ENCODE measurements at places on chromosomes 6 and 20.

DNA sequence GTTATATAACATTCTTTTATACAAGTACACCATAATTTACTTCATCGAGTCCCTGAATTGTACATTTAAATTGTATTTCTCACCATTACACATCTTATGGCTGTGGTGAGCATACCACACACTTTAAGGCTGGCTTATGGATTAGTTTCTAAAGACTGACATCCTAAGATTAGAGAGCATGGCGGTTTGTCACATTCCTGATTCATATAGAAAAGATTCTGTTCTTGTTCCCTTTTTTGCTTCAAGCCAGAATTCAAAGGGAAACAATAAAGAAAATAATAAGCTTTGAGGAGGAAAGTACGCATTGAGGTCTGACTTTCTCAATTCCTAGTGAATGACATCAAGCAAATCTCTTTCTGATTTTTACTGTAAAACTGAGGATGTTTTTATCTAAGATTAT lies 2.5 kb downstream of the BTN1A1 start:
- no peak for DNase-seq

DNA sequence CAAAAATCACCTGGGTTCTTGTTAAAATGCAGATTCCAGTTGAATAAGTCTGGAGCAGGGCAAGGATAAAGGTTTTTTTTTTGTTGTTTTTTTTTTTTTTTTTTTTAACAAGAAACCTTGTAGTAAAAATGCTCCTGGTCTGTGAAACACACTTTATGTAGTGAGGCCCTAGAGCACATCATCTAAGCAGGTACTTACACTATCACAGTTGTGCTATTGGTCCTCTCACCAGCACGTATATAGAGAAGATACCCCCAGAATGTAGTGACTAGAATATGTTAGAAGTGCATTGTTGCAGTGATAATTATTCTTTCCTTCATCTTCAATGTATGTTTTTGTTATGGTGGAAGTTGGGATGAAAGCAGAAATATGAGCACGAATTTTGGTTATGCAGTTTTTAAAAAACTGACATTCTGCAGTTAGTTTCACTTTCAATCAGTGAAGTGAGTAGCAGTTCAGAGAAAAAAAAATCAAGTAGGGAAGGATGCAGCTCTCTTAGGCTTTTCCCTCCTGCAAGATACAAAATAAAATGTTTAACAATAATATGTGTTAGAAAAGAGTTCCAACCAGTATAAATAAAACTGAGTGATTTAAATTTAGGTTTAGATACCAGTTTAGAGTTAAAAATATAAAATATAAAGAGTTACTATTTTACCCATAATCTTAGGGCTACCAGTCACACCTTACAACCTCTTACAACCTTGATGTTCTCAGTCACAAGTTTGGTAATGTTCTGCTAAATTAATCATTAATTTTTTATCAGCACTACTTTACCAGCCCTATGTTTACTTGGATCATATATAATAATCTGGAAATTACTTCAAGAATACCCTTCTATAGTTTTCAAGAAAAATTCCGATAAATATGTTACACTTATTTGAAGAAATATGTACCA lies 9.2 kb upstream of the DEFB113 start:
- DNase-seq = no peak

DNA sequence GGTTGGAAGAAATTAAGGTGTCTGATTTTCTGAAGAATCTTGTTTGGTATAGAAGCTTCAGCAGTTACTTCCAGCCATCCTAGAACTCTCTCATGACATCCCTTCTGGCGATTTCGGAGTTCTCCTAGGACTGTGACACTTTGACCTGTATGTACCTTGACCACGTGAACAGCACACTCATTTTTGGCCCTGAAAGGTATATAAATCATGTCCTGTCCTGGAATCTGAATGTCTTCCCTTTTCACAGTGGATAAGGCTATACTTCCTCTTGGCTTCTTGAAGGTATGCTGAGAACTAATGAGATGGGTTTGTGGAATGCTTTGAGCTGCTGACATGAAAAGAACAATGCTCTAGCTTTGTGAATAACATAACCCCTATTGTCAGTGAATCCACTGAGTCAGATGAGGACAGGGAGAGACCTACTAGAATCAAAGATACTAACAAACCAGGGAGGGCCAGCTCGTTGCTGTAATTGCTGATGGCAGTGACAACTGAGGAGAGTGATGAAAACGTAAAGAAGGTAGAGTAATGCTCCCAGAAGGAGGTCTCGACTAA lies 6.0 kb upstream of the ZDHHC14 start:
- DNase-seq = no peak

- no peak for DNase-seq
Measured at GRCh38 chr6:114195027-114195365, 147.8 kb downstream of the HS3ST5 start.

DNA sequence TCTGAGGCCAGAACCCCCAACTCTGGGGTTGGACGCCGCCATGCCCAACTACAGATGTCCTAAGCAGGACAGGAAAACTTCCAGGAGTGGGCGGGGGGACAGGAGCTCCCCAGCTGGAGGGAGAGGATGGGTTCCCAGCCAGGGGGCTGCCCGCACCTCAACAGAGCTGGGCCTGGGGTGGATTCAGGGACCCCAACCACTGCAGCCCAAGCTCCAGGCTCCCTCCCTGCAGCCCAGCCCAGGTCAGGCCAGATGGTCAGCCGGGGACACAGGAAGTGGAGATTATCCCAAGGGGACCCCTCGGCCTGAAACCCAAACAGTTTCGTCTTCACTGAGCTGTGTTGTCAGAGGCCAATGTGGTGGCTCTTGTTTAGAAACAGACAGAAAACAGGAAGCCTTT lies 9.4 kb downstream of the LAMA5 start:
- DNase-seq = no peak

All from SW 1271 (cell line).